Stimulated activated CD8-positive, alpha-beta memory T cell treated with anti-CD3 and anti-CD28 coated beads, Interleukin-12 subunit alpha, Interleukin-12 subunit beta, amount 100 ng/mL, for 4 hours (primary cell): ENCODE measurements at places on chromosomes 2 and 18.

- DNase-seq = no peak
Measured at GRCh38 chr18:7317804-7318231, 86.9 kb downstream of the LRRC30 start.

GRCh38 chr2:140863713-140864112 is 1267.1 kb downstream of the LRP1B start:
- DNase-seq = no peak

- no peak for DNase-seq
Measured at GRCh38 chr2:122908159-122908558, 1116.9 kb upstream of the CNTNAP5 start.

GRCh38 chr2:47721296-47721695 is 61.6 kb upstream of the MSH6 start:
- no peak for DNase-seq

DNA sequence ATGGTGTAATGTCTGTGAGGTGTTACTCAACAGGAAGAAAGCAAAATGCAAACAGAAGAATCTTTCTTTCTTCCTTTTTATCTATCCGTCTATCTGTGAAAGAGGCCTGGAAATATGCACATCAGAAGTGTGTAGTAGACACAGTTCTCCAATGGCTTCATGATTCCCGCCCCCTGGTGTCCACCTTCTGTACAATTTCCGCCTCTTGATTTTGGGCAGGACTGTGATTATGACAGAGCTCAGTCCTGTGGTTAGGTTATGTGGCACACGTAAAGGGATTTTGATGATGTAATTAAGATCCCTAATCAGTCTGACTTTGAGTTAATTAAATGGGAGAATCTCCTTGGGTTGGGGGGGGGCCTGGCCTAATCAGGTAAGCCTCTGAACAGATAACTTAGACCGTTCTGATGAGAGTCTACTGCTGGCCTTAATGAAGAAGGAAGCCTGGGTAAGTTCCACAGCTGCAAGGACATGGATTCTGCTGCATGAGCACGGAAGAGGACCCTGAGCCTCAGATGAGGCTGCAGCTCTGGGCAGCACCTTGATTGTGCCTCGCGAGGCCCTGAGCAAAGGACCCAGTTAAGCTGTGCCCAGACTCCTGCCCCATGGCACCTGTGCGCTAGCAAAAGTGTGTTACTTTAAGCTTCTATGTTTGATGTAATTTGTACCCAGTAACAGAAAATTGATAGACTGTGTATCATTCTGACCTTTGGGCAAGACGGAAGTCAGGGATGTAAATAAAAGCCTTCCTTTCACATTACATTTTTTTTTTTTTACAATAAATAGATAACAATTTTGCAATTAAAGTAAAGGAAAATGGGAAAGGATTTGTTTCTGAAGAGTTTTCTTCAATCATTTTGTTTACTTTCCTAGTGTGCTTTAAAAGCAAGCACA is 11.3 kb upstream of the KCNF1 start:
- no peak for DNase-seq

DNA sequence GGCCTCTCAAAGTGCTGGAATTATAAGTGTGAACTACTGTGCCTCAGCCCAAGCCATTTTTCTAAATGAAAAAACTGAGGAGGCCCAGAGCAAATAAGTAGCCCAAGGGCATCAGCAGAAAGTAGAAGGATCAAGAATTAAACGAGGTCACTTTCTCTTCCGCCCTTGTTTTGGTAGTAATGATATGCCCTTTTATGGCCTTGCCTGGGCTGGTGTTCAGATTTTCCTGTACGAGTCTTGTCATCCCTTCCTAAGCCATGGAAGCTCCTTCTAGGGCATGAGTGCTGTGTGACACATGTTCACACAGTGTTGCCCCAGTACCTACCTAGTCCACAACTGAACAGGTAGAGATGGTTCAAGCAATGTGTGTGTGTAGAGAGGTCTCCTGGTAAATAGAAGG is 6.6 kb downstream of the HPCAL1 start:
- no peak for DNase-seq

DNA sequence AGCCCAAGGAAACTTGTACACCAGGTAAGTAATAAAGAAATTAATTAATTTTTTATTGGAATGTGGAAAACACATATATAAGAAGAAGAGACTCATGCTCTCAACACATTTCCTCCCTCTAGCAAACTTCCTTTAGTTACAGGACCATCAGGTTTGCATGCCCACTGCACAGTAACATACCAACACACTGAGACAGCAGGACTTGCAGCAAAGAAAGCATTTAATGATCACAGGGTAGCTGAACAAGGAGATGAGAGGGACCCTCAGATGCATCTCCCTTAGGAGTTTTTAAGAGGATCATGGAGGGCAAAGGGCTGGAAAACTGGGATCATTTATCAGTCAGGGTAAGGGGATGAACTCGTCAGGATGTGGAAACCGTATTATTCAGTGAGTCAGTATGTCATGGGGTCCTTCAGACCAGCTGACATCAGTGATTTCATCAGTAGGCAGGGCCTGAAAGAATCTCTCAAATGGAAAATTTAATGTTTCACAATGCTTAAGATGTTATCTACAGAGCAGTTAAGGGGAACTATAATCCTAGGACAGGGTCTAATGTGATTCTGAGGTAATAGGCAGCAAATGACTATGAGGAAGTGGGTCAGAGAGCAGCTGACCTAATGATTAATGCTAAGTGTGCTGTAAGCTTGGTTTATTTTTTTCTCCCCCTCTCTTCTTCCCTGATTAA is 193.8 kb upstream of the RND3 start:
- DNase-seq = no peak

DNA sequence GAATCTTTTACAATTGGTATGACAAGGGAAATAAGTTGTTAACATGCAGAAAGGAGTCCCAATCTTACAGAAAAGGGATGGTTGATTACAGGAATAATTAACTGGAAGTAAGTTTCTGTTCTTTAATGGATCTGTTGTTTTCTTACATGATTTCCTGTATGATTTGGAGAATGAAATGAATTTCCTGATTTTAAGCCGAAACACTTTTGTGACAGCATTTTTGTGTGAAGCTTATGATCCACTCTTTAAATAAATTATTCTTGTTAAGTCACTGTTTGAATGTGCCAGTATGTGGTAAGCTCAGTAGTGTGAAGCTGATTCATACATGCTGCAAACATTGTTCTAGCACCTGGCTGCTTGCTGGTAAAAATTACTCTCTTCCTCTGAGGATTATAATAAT is 516.2 kb downstream of the DCDC2C start:
- DNase-seq = no peak

DNA sequence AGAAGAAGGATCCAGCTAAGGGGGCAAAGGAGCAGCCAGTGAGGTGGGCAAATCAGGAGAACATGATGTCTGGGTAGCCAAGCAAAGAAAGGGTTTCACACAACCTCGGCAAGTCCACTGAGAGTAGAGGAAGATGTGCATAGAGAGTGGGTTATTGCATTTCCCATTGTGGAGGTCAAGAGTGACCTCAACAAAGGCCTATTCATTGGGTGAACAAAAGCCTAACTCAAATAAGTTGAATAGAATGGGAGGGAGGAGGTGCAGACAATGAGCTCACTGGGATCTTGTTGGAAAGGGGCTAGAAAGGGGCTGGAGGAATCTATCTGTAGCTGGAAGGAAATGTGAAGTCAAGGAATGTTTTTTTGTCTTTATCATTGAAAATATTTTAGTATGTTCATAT is 14.0 kb upstream of the PDCL3 start:
- DNase-seq = no peak

- DNase-seq = no peak
Measured at GRCh38 chr2:26455037-26455669, 22.8 kb downstream of the OTOF start.

DNA sequence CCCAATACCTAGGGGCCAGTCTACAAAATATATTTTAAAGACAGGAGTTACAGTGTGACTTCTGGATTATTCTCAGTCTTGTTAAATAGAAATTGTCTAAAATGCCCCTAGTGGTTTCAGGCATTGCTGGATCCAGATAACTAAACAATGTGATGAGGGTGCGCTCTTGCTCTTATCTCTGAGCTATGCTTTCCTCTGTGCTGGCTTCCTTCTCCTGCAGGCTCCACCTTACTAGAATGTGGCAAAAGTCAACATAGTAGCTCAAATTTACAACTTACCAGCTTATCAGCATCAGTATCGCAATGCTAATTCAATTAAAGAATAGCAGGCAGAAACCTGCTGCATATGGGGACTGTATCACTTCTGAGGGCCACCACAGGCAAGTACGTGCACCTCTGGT is 61.3 kb upstream of the RNU4ATAC start:
- no peak for DNase-seq

DNA sequence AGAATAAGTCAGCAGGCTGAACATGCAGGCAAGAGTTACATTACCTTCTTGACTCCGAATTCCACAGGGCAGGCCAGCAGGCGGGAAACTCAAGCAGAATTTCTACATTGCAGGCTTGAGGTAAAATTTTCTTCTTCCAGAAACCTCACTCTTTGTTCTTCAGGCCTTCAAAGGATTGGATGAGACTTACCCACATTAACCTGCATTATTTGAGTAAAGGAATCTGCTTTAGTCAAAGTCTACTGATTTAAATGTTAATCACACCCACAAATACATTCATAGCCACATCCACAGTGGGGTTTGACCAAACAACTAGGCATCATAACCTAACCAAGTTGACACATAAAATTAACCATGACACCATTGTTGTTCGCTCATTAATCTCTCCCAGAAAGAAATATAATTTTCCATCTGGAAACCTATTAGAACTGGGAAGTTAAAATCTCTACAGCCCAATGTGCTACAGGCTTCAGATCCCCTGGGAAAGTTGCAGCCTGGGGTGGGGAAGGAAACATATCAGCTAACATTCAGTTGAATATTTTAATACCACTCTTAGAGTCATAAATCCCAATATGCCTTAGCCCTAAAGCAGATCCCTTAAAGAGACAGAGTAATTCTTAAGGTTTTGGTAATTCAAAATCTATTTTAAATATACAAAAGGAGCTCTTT is 468.2 kb upstream of the TNP1 start:
- no peak for DNase-seq

DNA sequence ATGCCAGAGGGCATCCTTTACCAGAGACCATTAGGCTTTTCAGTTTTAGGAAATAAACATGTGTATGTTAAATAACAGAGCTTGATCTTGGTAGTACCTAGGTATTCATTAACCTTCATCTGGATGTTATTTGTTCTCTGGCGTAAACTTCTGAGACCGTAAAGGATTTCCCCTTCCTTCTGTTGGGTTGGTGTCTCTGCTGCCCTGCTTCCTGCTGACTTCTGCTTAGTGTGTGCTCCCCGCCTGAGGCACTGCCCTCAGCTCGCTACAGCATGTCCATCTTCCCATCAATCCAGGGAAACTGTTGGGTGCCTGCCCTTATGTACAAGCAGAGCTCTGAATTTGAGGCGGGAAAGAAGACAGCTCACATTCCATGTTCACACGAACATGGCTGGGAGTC is 177.9 kb downstream of the TPGS2 start:
- no peak for DNase-seq

GRCh38 chr18:32910694-32911296 is 138.0 kb upstream of the KLHL14 start:
- DNase-seq = no peak

- DNase-seq = no peak
Measured at GRCh38 chr2:174157053-174157452, 91.3 kb downstream of the OLA1 start.

DNA sequence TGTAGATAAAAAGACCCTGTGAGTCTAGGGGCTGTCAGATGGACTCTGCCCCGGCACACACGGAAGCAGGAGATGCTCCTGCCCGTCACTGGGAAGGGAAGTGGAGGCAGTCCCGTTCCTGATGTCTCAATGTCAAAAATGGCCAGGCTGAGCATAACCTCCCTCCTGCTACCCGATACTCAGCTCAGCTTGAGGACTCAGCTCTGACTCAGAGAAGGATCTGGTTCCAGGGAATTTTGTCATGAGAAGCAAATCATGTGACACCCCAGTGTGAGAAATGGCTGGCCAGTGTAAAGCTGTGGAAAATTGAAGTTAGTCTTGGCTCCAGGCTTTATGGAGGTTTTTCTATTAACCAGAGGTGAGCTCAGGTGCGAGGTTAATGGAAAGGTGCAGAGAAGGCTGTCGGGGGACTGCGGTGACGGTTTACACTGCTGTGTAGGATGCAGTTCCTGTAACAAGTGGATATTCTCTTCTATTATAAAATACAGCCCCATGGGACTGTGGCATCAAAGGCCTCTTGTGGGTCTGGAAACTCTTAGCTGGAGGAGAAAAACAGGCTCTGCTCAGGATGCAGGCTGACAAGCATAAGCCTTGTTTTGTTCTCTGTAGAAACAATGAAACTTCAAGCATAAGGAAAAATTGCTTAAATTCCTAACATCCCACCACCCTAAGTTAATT is 24.7 kb upstream of the AGAP1 start:
- no peak for DNase-seq

- no peak for DNase-seq
Measured at GRCh38 chr2:7029291-7030059, 112.3 kb downstream of the RNF144A start.

GRCh38 chr2:95074663-95075439 is 46.8 kb downstream of the MRPS5 start:
- no peak for DNase-seq

- DNase-seq = no peak
Measured at GRCh38 chr2:68932402-68932801, 20.3 kb downstream of the GKN2 start.

GRCh38 chr2:4221434-4221833 is 518.1 kb downstream of the DCDC2C start:
- DNase-seq = no peak

- no peak for DNase-seq
Measured at GRCh38 chr18:69717586-69717985, 230.1 kb downstream of the CD226 start.

GRCh38 chr2:201806442-201807170 is at the start of gene CDK15:
CDK15 (plus strand) TSS chr2:201806537; CDS start chr2:201806665, 128 bp downstream.
- DNase-seq = no peak

- DNase-seq = no peak
Measured at GRCh38 chr2:21305581-21305980, 181.8 kb downstream of the TDRD15 start.

DNA sequence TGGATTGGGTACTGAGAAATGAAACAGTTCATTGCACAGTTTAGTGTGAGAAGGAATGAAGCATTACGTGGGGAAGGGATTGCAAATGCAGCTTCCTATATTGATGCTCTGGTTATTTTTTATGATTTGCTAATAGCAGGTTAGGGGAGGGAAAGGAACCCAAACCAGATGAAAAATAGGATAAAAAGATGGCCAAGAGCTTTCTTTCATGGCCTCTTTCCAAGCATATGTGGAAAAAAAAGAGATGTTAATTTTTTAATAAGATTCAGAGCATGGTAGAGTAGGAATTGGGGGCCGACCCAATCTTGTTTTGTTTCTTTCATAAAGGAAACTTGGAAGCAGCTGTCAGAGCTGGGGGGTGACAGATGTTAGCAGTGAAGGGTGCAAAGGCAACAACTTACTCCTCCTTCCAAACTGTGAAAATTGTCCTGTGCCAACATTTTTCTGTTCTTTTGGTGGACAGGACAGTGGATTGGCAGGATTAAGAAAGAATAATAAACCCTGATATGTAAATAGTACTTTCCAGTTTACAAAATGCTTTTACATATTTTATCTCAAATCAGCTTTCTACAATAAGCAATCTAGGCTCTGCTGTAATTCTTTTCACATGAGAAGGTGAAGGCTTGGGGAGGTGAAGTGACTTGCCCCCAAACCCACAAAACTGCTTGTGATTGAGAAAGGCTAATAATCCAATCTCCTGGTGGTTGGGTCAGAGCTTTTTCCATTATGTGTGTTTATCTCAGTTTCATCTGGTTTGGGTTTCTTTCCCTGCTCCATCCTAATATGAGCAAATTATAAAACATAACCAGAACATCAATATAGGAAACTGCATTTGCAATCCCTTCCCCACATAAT is 270.1 kb downstream of the ETAA1 start:
- no peak for DNase-seq
